ENCODE measurements at places on chromosomes 1 and 21.

DNA sequence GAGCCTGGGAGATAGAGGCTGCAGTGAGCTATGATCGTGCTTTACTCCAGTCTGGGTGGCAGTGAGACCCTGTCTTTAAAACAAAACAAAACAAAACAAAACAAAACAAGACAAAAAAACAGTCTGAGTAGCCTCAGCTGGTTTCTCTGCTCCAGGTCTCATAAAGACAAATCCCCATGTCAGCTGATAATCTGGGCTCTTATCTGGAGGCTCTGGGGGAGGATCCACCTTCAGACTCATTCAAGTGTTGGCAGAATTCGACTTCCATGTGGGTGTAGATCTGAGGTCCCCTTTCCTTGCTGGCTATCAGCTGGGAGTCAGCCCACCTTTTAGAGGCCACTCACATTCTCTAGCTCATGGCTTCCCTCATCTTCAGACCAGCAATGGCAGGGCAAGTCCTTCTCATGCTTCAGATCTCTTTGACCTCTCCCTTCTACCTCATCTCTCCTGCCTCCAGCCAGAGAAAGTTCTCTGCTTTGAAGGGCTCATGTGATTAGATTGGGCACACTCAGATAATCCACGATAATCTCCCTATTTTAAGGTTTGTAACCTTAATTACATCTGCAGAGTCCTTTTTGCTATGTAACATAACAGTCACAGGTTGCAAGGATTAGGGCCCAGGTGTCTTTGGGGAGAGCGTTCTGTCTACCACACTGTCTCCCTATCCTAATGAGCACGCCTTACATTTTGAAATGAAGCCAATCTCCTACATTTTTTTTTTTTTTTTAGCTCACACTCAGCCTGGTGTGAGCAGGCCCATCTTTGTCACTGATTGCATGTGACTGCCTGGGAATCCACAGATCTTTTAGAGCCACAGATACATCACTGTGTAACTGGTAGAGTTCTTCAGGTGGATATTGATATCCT lies 7.5 kb upstream of the PYCR2 start:
- no peak for DNase-seq

DNA sequence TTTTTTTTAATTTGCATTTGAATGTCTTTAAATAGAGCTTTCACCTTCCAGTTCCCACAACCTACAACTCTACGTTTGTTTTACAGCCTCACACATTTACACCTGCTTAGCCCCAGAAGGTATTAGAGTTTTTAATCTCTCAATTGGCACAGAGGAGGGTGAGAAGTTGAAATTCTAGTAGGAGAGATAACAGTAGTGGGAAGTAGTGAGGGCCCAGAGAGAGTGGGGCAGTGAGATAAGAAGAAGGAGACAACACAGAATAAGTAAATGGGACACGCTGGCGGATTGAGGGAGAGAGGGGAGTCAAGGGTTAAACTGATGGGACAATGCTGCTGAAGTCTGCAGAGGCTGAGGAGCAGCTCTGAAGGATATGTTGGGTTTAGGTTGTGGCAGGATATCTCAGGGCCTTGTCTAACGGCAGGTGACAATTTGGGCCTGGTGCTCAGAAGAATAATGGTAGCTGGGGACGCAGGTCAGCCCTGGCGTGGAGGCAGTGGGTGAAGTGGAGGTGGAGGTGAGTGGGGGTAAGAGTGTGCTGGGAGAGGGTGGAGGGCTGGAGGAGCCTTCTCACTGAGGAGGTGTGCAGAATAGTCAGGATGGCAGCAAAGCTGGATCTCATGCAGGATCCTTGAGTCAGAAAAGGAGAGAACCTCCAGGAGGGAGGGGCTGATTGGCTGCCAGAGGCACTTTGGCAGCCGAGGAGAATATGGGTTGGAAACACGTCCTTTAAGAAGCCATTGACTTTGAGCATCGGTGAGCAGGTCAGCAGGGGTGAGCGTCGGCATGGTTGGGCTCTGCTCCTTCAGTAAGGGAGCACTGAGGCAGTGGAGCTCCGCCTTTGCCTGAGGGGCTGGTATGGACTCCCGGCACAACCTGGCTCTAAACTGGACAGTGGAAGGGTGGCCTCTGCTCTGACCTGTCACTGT lies 72.9 kb downstream of the SYT6 start:
- no peak for DNase-seq

- peak; percentile 32 for DNase-seq
Observed at GRCh38 chr1:244460197-244460596, 876 bp upstream of the CATSPERE start.

DNA sequence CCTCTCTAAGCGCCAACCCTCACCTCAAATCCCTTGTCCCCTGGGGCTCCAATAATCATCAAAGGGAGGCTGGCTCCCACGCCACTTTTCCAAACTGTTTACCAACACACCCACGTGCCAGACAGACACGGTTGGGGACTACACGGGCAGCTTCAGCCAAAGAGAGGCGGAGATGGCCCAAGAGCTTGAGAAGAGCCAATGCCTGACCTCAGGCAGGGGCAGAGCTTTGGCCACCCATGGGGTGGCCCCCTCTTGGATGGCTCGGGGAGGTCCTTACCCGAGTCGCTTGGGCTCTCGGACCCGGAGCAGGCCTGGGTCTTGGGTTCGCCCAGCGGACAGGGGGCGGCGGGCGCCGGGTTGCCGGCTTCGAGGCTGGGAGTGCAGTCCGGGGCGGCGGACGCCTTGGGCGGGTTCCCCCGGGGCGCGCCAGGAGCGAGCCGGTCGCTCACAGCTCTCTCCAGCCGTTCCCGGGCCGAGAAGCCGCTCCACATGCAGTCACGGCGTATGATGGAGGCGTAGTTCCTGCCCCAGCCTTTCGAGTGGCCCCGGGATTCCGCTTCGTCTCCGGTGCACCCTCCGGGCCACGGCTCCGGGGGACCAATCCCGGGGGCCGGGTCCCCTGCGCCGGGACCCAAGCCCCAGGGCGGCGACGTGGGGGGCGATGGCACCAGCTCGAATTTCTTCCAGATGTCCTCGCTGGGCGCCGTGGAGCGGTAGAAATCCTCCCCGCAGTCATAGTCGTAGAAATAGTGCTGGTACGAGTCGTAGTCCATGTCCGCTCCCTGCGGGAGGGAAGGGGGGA lies 854 bp downstream of the MYCL start:
- peak; percentile 21 for DNase-seq

GRCh38 chr1:101044749-101045148 lies 19.2 kb upstream of the DPH5 start:
- DNase-seq: no peak

GRCh38 chr21:43909741-43910400 lies 44.8 kb downstream of the AGPAT3 start:
- DNase-seq: no peak

DNA sequence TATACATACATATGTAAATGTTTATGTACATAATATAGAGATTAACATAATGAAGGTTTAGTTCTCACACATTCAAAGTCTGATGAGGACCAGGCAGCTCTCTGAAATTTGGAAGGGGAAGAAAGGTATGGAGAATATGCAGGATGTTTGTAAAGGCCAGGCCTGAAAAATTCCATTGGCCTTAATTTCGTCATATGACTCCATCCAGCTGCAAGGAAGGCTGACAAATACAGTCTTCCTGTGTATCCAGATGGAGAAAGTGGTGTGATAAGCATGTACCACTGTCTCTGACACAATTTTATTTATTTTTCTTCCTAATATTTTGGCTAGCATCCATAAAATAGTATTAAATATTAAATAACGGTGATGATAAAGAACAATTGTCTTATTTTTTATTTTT lies 6.3 kb upstream of the SGIP1 start:
- DNase-seq: peak; percentile 75

DNA sequence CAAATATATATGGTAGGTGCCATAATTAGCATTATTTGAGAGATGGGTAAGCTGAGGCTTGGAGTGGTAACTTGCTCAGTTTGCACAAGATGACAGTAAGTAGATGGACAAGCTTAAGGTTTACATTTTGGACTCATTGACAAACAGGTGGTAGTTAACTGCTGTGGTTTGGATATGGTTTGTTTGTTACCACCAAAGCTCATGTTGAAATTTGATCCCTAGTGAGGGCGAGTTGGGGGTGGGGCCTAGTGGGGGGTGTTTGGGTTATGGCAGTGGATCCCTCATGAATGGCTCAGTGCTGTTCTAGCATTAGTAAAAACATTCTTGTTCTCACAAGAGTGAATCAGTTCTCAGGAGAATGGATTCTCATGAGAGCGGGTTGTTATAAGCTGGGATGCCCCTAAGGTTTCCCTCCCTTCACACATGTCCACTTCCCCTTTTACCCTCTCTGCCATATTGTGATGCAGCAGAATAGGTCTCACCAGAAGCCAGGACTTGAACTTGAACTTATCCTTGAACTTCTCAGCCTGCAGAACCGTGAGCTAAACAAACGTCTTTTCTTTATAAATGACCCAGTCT lies 6.6 kb upstream of the PRRX1 start:
- no peak for DNase-seq

- DNase-seq: no peak
Observed at GRCh38 chr1:217484871-217485270, 146.0 kb downstream of the GPATCH2 start.

- peak; percentile 57 for DNase-seq
Observed at GRCh38 chr1:12113433-12114339, 50.6 kb downstream of the TNFRSF8 start.

DNA sequence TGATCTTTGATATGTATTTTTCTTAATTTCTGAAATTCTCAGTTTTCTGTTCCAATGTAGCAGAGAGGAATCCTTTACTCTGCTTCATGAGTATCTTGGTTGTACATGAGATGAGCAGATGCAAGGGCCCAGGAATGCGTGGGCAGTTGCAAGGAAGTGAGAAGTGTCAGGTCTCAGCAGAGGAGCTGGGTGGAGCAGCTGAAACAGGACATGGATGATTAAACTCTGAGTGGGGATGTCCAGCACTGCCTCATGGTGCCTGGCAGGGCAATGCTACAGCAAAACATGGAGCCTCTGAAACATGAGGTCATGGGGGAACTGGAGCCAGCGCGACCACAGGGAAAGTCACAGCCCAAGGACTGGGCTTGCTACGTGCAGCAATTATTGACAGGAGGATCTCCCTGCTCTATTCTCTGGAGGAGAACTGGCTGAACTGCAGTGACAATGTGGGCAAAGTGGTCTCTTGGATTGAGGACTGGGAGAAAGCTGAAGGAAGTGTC lies 48.4 kb downstream of the COLGALT2 start:
- peak; percentile 74 for DNase-seq

GRCh38 chr1:15445390-15446122 lies 7.3 kb downstream of the CTRC start:
- no peak for DNase-seq

DNA sequence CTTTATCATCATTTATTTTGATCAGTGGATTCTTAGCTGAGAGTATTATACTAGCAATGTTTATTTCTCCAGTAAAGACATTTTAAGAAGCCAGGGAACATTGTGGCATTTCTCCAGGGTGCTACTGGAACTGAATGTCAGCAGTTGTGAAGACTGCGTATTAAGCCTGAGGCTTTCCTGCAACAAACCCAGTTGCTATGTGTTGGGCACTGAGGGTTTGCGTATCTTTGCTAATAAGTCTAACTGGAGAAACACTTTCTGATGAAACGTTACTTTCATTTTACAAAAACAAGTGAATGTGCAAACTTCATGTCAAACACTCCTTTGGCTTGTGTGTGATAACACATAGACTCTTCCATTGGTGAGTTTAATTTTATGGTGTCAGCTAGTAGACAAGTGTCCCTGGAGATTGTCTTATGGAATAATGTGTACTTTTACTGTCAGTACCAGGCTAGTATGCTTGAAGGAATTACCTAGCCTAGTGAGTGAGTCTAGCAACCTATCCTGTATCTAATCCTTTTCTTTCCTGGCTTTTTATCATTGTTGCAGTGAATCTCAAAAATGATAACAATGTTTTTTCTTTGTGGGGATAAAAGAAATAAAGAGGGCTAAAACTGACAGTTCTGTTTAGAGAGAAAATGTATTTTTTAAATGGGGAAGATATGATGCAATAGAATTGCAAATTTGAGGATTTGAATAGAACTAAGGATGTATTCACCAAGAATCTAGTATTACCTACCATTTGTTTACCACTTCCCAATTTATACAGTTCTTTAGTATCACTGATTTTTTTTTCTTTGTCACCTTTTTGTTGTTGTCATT lies 70.1 kb downstream of the MTR start:
- DNase-seq: no peak

- DNase-seq: no peak
Observed at GRCh38 chr1:154417338-154417608, 12.1 kb downstream of the IL6R start.

- DNase-seq: peak; percentile 73
Observed at GRCh38 chr1:28064064-28064463, 24.3 kb downstream of the EYA3 start.

DNA sequence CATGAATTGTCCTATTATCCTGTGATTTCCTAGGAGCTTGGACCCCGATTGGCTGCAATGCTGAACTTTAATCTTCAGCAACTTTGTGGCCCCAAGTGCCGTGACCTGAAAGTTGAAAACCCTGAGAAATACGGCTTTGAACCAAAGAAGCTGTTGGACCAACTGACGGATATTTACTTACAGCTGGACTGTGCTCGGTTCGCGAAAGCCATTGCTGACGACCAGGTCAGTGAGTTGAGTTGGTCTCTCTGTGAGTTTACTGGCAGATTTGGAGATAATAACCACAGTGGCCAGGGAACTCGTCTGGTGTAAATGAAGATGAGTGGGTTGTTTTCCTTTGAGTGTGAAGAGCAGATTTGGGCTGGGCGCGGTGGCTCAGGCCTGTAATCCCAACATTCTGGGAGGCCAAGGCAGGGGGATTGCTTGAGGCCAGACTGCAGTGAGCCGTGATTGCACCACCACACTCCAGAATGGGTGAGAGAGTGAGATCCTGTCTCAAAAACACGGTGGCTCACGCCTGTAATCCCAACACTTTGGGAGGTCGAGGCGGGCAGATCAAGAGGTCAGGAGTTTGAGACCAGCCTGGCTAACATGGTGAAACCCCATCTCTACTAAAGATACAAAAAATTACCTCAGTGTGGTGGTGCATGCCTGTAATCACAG lies 39.1 kb upstream of the KIF1B start:
- DNase-seq: no peak

DNA sequence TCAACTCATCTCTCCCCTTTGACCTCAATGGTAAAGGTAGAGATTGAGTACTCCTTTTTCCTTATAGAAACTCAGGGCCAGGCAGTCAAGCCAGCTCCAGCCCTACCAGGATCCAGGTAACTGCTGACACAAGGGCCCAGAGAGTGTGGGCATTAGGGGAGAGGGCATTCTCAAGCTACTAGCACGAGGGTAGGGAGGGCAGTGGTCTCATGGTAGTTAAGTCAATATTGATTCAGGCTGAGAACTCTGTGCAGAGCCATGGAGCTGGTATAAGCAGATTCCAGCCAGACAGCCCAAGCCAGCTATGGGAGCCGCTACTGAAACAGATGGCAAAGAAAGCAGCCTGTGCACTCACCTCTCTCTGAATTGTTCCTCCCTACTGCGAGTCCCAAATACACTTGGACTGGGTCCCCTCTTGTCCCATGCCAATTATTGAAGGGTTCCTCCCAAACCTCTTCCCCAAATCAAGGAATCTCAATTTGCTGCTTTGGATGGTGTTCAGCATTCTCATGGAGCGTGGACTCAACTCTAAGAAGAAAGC lies 2.8 kb downstream of the PI4KB start:
- DNase-seq: no peak

DNA sequence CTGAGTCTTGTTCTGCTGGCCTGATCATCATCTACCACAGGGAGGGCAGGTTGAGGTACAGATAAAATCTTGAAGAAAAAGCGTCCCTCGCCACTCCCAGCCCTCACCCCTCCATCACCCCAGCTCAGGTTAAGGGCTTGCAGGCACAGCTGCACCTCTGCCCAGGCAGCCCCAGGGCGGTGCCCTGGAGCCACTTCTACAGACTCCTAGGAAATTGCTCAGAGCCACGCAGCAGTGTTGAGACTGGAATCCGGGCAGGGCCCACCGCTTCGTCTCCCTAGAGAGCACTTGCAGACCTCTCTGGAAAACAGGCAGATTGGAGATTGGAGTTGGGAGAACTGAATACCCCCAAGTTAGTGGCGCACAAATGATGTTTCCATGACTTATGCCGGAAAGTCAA lies 35.3 kb downstream of the VN1R5 start:
- DNase-seq: no peak
